PC-3 (cell line): ENCODE measurements at places on chromosomes 16 and 17. TPM values are rescaled to one million over a fixed set of nuclear protein-coding genes. Genes with fewer than 3 reads are reported as not detected.

Gene PLLP
- total RNA-seq, result 0.35 and 1.6 TPM in 2 replicates

DNA sequence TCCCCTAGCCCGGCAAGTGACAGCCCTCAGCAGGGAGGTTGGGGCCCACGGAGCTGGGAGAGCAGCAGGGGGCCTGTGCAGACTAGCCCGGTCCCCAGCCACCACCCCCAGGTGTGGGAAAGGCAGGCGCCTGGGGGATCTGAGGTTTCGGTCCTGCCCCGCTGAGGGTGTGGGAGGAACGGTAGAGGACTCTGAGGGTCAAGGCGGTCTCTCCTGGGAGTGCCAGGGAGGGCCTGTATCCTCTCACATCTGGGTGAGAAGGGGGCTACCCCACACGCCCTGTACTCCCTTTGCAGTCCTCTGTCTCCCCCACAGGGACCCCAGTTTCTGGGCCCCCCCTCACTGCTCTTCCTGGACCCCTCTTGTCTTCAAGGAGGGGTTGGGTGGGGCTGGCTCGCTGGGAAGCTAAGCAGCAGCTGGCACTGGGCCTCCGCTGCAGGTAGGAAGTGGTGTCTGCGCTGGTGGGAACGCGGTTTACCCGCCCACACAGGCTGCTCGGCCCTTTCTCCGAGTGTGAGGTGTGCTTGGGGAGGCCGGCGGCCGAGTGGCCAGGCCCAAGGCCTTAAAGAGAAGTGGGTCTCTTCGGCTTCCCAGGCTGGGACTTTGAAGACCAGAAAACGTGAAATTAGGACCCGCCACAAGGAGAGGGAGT, 15.4 kb downstream of the CD7 start:
- no peaks in the 10 kb centered on the region for H3K36me3 ChIP-seq
- H3K27me3 ChIP-seq, result no peaks in the 10 kb centered on the region
- DNase-seq, result no peak
- H3K27ac ChIP-seq, result no peak overlapping the region
- H3K4me1 ChIP-seq, result peaks cover 18% of the 10 kb centered on the region
- H3K4me3 ChIP-seq, result no peak overlapping the region

Gene ESRP2
- total RNA-seq, result 46.9 and 48.1 TPM in 2 replicates

Gene TAC4
- total RNA-seq, result not detected in 2 replicates

- no peak for DNase-seq
- H3K4me3 ChIP-seq, result peak overlapping the region; percentile 67
- no peaks in the 10 kb centered on the region for H3K27me3 ChIP-seq
- H3K4me1 ChIP-seq, result peaks cover 13% of the 10 kb centered on the region
These were observed 76.2 kb downstream of the CHD9 start for GRCh38 chr16:53131050-53131362.

Gene SLC13A2
- not detected in 2 replicates for total RNA-seq

- H3K4me1 ChIP-seq, result no peaks in the 10 kb centered on the region
- no peaks in the 10 kb centered on the region for H3K27me3 ChIP-seq
- H3K36me3 ChIP-seq, result no peaks in the 10 kb centered on the region
- DNase-seq, result no peak
These were observed 17.0 kb downstream of the PAFAH1B1 start for GRCh38 chr17:2610195-2611175.

DNA sequence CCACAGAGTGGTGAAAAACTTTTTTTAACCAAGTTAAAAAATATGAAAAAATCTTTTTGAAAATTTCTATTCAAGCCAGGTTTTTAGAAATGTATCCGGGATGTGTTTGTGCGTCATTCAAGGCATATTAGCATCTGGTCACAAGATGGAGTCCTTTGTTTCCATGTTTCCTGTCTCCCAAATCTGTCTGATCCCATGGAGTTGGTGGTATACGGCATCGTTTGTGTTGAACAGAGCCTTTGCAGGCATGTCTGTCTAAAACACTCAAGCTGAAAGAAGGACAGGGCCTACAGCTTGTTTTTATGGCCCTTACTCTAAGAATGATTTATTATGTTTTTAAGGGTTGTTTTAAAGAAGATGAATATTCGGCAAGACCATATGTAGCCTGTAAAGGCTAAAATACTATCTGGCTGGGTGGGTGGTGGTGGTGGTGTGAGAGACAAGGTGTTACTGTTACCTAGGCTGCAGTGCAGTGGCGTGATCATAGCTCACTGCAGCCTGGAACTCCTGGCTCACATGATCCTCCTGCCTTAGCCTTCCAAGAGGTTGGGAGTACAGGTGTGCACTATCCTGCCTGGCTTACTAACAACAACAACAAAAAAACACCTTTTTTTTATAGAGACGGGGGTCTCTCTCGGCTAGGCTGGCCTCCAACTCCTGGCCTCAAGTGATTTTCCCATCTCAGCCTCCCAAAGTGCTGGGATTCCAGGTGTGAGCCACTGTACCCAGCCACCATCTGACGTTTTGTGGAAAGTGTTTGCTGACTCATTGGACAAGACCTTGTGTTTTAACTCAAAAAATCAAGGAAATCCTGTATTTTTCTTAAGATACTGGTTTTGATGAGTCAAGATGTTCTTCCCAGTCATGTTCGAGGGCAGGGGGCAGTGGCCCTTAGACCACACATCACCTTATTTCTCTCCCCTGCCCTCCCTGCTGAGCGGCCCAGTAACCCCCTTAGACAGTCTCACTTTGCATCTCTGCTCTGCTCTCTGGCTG, 52.2 kb downstream of the NDE1 start:
- H3K27ac ChIP-seq, result no peak overlapping the region
- DNase-seq, result no peak
- H3K4me1 ChIP-seq, result no peaks in the 10 kb centered on the region
- no peaks in the 10 kb centered on the region for H3K27me3 ChIP-seq
- peaks cover 6% of the 10 kb centered on the region; the same call in 1 of the 2 replicates for H3K36me3 ChIP-seq
- no peak overlapping the region for H3K4me3 ChIP-seq

GRCh38 chr17:6554342-6554741, 2.0 kb downstream of the PITPNM3 start:
- peaks cover 48% of the 10 kb centered on the region for H3K4me1 ChIP-seq
- DNase-seq, result no peak
- H3K27me3 ChIP-seq, result no peaks in the 10 kb centered on the region
- no peaks in the 10 kb centered on the region for H3K36me3 ChIP-seq
- no peak overlapping the region for H3K4me3 ChIP-seq
- H3K27ac ChIP-seq, result peak overlapping the region; percentile 74; the same call in 1 of the 2 replicates

Gene CEMP1
- 0.46 TPM in 1 of 2 replicates, not detected in the other for total RNA-seq

Gene NARF
- total RNA-seq, result 59.5 and 64.6 TPM in 2 replicates

Gene IRX6
- not detected in 2 replicates for total RNA-seq

DNA sequence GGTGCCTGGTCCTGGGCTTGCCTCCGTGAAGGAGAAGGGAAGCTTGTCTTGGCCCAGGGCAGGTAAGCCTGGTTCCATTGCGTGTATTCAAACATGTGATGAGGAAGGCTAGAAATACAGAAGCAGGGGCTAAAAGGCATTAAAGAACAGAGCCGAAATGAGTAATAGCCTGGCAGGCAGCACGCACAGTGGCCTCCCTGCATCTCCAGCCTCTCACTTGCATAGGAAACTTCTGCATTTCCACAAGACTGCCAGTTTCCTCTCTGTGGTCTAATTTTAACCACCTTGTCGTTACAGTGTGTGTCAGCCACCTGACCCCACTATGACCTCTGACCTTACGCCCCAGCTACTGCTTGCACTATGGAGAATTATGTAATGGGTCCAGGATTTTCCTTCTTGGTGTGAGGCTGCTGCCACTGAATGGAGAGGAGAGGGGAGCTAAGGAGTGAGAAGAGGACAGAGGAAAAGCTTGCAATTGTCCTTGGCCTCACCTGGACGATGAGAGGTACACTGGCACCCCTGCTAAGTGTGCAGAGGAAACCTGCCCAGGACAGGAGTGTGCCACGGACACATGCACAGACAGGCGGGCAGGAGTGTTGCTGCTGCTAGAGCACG, 32.8 kb downstream of the HIC1 start:
- H3K27me3 ChIP-seq, result no peaks in the 10 kb centered on the region
- no peak for DNase-seq
- H3K4me3 ChIP-seq, result no peak overlapping the region

Gene CCR7
- total RNA-seq, result 0.12 TPM in 1 of 2 replicates, not detected in the other

Gene CNGB1
- 0.04 TPM in 1 of 2 replicates, not detected in the other for total RNA-seq

Gene PERCC1
- not detected in 2 replicates for total RNA-seq

Gene KIFC3
- total RNA-seq, result 32.6 and 42.2 TPM in 2 replicates

- no peaks in the 10 kb centered on the region for H3K27me3 ChIP-seq
- peaks cover 7% of the 10 kb centered on the region for H3K4me1 ChIP-seq
- H3K36me3 ChIP-seq, result peaks cover 34% of the 10 kb centered on the region
- no peak overlapping the region for H3K4me3 ChIP-seq
These were observed 40.8 kb downstream of the AKAP1 start for GRCh38 chr17:57125866-57126265.

DNA sequence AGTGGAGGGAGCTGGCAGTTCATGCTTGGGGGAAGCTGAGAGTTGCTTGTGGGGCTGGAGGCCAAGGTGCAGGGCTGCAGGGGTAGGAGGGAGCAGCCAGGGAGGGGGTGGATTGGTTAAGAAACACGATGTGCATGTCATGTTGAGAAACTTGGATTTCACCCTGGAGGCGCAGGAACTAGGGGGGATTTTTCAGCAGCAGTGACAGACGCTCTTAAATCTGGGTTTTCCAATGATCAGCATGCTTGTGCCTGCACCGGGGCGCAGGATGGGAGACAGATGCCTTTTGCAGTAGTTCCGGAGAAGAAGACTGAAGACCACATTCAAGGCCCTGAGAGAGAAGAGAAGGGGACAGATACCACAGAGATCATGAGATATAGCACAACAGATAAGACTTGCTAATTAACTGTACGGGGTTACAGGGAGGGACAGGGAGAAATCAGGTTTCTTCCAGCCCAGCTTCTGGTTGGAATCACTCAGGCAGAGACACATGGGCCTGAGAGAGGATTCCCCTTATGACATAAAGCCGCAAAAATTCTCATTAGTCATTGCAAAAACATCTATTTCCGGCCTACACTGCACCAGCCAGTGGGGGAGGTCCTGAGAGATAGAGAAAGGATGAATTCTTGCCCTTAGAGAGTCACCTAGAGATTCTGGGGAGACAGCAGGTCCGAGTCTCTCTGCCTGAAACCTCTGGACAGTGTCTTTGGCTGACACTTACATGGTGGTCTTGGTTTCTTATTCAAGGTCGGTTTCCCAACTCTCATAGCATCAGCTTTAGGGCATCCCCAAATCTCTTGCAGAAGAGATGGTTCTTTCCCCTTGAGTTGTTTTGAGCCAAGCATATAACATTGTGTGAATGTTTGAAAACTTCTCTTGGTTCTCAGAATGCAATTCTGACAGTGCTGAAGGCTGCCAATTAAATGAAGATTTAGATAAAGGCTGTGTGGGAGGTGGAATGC, 27.1 kb downstream of the CDH13 start:
- H3K27me3 ChIP-seq, result no peaks in the 10 kb centered on the region
- H3K36me3 ChIP-seq, result no peaks in the 10 kb centered on the region
- H3K4me3 ChIP-seq, result no peak overlapping the region; the same call in 1 of the 2 replicates
- H3K4me1 ChIP-seq, result peaks cover 20% of the 10 kb centered on the region
- peak; percentile 81 for DNase-seq
